ENCODE measurements at places on chromosomes 12 and 14.

DNA sequence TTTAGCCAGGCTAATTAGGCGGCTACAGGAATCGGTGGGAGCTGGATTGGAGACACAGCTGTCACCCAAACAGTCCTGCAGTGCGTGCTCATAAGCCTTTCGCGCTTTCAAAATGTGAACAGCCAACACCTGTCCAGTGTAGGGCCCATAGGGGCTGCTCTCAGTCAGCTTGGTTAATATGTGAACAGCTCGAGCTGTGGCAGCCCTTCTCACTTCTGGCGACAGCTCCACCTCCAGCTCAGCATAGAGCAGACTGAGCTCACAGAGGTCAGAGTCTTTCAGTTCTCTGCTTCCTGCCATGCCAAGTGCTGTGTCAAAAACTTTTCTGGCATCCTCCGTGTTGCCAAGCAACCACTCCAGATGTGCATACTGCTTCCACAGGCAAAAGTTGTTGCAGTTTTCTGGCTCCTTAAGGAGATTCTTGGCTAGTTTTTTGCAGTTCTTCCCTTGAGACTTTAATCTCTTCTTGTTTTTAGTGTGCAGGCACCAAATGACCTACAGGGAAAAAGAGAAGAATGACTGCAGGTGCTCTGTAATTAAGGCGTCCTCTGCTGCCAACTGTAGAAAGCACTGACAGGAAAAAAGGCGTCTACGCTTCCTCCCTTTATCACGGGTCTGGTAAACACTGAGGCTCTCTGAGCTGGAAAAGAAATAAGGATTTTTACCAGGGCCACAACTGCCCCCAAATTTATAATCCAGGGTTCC, 32.5 kb downstream of the PSMC1 start:
- DNase-seq, result no peak

DNA sequence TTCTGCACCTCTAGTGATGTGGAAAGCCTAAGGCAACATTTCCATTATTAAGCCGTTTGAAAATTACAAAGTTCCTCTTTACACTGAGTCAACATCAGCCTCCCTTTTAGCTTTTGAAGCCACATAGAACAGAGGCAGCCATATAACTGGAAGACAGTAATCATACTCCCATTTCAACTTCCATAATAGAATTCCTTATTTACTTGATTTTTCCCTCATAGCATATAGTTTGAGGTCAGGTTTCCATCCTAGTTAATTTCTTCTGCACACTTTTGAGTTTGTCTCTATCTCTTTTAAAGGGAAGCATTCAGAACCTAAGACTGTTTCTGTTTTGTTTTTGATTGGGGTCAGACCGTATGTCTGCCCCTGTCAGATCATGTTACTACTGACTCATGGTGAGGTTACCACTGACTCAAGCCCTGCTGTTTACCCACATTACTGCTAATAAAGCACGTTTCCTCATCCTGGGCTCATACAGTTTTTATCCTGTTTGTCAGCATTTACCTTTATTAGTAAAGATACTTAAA, 161.0 kb downstream of the SLC38A4 start:
- DNase-seq, result no peak

DNA sequence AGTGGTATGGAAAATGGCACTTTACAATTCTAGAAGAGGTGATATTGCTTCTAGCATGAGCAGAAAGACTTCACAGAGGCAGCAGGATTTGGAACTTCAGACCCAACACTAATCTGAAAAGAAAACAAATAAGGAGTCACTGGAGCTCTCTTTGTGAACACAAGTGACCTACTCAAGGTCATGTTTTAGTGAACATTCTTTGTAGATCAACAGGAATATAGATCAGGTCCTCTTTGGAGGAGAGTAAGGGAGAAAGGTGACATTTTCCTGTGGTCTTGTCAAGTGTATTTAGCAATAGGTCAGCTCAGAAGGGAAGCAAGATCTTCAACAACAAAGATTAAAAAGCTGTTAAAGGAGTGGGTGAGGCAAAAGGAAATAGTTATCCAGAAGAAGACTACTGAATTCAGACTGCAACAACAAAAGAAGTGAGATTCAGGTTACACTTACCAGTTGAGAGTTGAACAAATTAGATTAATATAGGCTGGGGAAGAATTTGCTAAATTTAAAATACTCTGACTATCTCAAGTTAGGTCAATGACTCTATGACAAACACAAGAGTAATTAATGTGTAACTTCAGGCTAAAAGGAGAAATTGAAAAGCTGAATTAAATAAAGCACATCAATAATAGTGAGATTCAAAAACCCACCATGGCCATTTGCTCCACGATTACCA, 528.2 kb downstream of the RPS29 start:
- DNase-seq, result no peak

- DNase-seq, result no peak
Measured at GRCh38 chr14:52700701-52701172, 5.4 kb upstream of the ERO1A start.

DNA sequence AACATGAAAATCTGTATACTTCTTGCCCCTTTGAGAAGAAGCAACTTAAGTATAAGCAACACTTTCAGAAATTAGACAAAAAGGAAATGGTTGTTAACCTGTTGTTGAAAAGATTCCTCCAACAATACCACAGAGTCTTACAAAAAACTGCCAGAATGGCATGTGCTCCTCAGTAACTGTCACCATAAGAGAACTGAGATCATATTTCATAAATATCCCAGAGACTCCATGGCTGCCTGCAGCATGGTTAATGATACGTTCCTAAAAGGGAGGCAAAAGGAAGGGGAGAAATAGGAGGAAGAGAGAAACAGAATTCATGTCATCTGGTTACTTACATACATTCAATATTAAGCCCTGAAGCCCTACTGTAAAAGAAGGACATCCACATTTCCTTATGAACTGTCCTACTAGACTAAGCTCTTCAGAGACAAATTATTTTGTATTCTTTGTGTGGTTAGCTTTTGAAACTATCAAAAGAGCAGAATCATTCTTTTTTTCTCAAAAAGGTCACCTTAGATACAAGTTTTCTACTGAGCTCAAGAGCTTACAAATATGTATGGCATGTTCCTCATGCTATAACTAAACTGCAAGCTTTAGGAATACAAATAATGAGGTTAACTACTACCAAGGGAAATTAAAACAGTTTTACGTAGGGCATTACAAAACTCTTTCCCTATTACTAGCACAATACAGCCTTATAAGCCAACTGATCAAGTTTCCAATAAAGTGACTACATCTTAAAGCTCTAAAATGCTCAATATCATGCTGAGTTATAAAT, 37.8 kb downstream of the ERGIC2 start:
- DNase-seq, result no peak

DNA sequence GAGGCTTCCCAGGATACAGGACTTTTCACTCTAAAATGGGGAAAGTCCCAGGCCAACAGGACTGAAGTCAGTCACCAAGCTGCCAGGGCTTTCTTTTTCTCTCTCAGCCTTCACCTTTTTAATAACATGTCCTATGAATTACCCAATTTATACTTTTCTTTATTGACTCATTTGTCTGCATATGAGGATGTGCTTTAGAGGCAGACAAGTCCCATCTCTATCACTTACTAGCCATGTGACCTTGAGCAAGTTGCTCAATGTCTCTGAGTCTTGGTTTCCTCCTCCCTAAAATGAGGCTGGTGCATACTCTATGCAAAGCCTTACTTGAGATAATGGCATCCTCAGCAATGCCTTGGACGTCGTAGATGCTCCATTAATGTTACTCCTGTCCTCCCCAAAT, 98.1 kb upstream of the TMPO start:
- no peak for DNase-seq

DNA sequence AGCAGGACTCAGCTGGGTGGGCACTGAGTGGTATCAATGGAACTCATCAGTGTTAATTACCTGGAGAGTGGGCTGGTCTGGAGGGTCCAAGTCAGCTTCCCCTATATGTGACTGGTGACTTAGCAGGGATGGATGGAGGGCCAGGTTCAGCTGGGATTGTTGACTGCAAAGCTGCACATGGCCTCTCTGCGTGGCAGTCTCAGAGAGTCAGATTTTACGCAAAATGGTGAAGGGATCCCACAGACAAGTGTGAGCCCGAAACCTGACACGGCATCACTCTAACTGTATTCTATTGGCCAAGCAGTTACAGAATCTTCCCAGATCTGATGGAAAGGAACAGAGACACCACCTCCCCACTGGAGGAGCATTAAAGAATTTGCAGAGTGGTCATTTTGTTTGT, 716.0 kb upstream of the TBX3 start:
- DNase-seq, result no peak

DNA sequence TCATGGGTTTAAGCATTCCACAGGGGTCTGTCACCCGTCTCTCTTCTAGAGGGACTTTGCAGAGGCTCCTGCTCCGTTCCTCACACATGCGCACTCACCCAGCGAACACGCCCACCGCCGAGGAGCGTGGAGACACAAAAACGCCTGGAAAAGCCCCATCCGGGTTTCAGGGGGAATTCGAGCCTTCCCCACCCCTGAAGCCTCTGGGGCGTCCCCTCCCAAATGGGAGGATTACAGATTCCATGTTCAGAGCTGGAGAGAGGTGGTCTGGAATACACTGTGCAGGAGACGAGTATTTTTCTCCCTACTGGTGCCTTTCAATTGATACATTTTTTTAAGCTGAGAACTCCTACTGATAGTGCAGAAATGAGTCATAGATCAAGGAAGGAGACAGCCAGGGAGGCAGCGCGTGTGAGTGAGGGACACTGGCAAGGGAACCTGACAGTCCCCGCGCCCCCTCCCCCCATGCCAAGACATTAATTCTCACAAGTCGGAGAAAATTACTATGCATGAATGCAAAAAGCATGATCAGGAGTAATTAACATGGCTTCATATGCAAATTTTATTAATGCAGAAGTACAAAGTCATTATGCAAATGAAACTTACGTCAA, 36.9 kb downstream of the BCL11B start:
- DNase-seq, result peak; percentile 92

DNA sequence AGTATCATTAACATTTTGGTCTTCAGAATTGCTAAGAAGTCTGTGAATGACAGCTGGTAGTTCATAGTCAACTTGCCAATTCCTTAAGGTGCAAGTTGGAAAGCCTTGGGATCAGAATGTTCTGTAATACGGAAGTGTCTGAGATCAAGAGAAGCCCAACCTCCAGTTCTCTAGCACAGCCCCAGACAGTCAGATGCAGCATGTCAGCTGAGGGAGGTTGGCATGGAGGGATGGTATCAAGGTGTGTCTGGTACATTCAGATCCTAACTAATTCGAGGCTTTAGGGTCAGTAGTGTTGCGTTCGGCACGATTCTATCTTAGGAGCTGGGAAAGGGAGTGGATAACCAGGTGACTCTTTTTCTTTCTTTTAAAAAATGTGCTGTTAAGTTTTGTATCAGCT, 38.3 kb downstream of the FNTB start:
- DNase-seq, result no peak

GRCh38 chr14:103129301-103130016, 6.2 kb downstream of the TNFAIP2 start:
- no peak for DNase-seq

DNA sequence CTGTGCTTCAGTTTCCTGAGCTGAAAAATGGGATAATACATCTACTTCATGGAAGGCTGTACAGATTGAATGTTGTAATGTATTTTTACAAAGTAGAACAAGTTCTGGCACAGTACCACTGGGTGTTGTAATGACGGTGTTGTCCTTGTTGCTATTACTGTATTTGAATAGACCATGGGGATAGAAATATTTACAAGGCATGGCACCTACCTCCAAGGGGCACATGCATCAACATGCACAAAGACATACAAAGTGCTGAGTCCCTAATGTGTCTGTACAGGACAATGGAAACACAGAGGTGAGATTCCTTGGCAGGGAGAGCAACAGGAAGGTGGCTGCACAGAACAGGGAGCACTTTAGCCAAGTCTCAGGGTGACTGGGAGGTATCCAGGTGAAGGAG, 930.6 kb upstream of the TMEM132C start:
- DNase-seq, result no peak

DNA sequence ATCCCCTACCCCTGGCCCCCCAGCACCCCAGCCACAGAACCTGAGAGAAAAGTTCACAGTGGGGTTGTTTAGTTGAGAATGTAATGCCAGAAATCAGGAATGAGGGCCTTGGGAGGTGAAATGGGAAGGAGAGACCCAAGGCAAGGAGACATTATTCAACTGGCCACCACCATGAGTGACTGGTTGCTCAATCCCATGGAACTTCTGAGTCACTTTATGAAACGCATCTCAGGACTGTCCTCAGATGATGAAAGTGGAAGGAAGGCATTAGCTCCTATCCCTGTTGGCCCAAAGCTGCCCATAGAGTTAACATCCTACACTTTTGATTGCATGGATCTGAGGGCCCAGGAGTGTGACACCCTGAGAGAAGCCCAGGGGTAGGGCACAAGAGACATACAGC, 25.4 kb upstream of the TCL1A start:
- DNase-seq, result no peak

GRCh38 chr14:67240168-67240932, 885 bp upstream of the PALS1 start:
- no peak for DNase-seq

GRCh38 chr14:39451811-39452210, 19.6 kb upstream of the FBXO33 start:
- DNase-seq, result no peak

DNA sequence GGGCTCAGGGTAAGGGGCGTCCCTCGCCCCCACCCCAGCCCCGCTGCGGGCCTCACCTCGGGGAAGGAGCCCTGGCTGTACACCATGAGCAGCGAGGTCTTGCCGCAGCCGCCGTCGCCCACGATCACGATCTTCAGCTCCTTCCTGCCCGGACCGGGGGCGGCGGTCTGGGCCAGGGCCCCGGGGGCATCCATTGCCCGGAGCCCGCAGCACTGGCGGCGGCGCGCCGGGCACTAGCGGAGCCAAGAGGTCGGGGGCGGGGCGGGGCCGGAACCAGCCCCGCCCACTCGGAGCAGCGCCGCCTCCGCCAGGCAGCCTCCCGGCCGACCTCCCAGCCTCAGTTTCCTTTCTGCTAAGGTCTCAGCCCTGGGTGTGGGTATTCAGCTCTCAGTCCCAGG, at the start of gene RHOF:
Gene RHOF (minus strand): TSS at position 249 of the 398 bp plus-strand sequence. CDS start 55 bp downstream, at position 194.
- no peak for DNase-seq

DNA sequence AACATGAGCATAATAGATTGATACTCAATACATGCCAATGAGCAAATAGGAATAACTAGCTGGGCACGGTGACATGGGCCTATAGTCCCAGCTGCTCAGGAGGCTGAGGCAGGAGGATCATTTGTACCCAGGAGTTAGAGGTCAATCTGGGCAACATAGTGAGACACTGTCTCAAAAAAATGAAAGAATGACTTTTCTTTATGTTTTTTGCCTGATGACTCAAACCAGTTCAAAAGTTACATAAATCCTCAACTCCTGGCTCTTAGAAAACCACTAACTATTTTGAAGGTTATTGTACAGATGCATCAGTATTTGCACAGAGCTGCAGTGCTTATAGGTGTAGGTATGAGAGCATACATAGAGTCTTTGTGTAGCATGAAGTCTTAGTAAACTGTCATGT, 219.2 kb upstream of the RGS6 start:
- DNase-seq, result no peak

- no peak for DNase-seq
Measured at GRCh38 chr12:84594157-84594556, 318.4 kb downstream of the SLC6A15 start.
